Activated CD4-positive, alpha-beta T cell treated with anti-CD3 and anti-CD28 coated beads for 36 hours (primary cell): ENCODE measurements at places on chromosomes 2 and 18. TPM values are rescaled to one million over a fixed set of nuclear protein-coding genes. Genes with fewer than 3 reads are reported as not detected.

The WNT10A gene
- total RNA-seq = 6.0 TPM

The NMUR1 gene
- total RNA-seq = not detected

The CYBRD1 gene
- 0.74 TPM for total RNA-seq

The NTSR2 gene
- total RNA-seq = not detected

The CERS6 gene
- 12.9 TPM for total RNA-seq

The COLEC12 gene
- total RNA-seq = not detected

The SLC19A3 gene
- not detected for total RNA-seq

The GPR55 gene
- total RNA-seq = 3.6 TPM

The FAM161A gene
- 7.3 TPM for total RNA-seq

The OTOS gene
- total RNA-seq = not detected

The C2orf72 gene
- 2.0 TPM for total RNA-seq

The ELP2 gene
- 114 TPM for total RNA-seq

The RRM2 gene
- 469 TPM for total RNA-seq

The SLC30A3 gene
- 0.53 TPM for total RNA-seq

The RNU2-63P gene
- 8.5 TPM for total RNA-seq

The KCNG3 gene
- total RNA-seq = 0.30 TPM

DNA sequence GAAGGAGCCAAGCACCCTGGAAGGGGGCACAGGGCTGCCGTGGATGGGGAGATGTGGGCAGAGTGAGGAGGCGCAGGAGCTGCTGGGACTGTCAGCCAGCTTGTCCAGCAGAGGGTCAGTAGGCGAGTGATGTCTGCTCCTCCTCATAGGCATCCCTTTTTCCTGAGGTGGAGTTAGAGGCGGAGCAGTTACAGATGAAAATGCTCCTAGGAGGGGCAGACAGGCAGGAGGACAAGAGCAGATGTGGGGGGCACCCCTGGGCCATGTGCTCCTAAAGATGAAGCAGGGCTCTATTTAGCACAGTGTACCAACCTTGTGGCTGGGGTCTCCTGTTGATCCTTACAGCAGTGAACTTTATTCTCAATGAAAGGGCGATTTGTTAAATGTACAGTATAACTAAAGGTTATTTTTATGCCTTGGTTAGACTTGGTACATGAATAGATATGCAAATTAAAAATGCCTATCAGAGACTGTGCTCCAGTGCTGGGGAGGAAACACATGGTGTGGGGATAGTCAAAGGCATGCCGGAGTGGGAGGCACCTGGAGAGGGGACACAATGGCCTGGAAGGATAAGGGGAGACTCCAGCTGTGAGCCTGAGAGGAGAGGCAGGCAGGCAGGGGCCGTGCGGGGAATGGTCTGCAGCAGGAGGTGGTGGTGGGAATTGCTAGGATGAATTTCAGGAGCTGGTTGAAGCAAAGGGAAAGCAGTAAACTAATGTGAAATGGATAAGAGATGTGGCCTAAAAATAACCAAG, 175.3 kb downstream of the CLIP4 start:
- DNase-seq = no peak

DNA sequence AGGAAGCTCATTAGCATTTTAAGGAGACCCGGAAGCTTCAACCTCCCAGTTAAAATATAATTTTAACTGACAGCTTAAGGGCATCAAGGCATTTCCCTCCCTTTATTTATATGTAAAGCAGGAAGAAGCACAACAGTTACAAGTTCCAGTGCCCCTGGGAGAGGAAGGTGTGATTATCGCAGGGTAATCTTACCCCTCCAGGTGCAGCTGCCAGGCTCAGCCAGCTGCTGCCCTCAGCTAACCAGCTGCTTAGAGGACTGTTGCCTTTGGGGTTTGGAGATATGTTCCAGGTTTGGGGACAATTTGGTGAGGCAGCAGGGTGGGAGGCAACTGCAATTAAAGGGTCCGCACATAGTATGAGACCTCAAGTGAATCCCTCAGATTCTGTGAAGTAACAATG, 55.3 kb upstream of the SETBP1 start:
- DNase-seq = no peak

GRCh38 chr2:45409677-45410076, 201.4 kb downstream of the SRBD1 start:
- no peak for DNase-seq

GRCh38 chr2:216399621-216400020, 12.7 kb upstream of the SMARCAL1 start:
- no peak for DNase-seq

- DNase-seq = no peak
Observed at GRCh38 chr2:2765839-2766495, 434.9 kb upstream of the MYT1L start.

DNA sequence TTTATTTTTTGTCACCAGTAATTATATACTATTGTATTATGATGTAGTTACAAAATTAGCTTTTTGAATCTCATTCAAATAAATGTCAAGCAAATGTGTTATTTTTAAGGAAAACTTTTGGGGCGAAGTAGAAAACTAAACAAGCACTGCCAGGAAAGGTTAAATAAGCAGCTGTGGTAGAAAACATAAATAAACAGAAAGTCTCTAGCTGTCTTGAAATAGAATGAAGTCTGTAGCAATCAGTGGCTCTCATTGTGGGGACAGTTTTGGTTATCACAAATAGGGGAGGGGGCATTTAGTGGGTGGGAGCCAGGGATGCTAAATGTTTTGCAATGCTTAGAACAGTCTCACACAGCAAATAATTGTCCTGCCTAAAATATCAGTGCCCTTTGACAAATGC, 3.4 kb downstream of the INSIG2 start:
- DNase-seq = no peak

DNA sequence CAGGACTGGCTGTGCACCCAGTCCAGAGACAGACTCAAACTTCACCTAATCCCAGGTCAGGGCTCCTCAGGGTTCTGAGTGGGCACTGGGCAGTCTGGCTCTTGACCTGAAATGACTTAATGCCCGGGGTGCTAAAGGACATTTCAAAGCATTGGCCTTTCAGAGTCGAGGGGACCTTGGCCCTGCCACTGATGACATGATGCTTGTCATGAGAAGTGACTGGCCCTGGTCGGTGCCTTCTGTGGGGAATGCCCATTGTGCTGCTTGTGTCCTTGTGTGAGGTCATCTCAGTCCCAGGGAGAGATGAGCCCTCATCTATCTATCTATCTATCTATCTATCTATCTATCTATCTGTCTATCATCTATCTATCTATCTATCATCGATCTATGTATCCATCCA, 81.3 kb downstream of the CTAGE1 start:
- no peak for DNase-seq

DNA sequence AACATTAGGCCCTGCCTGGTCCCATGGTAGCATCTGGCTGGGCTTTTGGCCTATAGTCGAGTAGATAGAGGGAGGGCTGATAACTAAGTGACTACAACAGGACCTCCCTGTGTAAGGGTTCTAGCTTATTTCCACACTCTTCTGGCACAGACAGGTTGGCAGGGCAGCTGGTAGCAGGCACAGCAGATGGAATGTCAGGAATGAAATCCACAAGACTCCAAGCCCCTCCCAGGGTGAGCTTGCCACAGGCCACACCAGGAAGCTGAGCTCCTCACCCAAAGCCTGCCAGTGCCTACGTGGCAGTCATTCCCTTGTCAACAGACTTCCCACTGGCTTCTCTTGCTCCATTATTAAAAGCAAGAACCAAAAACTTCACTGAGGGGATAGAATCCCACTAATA, 20.7 kb upstream of the C1QL2 start:
- no peak for DNase-seq

GRCh38 chr2:149679286-149679685, 91.7 kb upstream of the MMADHC start:
- no peak for DNase-seq

GRCh38 chr2:127622561-127623387, 23.2 kb upstream of the GPR17 start:
- peak; percentile 0 for DNase-seq

- DNase-seq = no peak
Observed at GRCh38 chr2:98382739-98383138, 36.5 kb downstream of the CNGA3 start.

DNA sequence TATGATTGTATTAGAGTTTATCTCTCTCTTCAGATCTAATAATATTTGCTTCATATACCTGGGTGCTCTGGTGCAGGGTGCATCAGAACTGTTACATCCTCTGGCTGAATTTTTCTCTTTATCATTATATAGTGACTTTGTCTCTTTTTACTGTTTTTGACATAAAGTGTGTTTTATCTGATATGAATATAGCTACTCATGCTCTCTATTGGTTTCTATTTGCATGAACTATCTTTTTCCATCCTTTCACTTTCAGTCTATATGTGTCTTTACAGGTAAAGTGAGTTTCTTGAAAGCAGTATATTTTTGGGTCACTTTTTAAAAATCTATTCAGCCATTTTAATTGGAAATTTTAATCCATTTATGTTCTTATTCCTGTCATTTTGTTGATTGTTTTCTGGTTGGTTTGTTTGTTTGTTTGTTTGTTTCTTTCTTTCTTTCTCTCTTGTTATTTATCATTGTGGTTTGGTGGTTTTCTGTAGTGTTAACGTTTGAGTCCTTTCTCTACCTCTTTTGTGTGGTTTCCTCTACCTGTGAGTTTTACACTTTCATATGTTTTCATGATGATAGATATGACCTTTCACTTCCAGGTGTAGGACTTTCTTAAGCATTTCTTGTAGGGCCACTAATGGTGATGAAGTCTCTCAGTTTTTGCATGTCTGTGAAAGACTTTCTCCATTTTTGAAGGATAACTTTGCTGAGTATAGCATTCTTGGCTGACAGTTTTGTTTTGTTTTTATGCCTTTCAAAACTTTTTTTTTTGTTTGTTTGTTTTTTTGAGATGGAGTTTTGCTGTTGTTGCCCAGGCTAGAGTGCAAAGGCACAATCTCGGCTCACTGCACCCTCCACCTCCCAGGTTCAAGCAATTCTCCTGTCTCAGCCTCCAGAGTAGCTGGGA, 54.9 kb downstream of the CCNT2 start:
- DNase-seq = no peak

DNA sequence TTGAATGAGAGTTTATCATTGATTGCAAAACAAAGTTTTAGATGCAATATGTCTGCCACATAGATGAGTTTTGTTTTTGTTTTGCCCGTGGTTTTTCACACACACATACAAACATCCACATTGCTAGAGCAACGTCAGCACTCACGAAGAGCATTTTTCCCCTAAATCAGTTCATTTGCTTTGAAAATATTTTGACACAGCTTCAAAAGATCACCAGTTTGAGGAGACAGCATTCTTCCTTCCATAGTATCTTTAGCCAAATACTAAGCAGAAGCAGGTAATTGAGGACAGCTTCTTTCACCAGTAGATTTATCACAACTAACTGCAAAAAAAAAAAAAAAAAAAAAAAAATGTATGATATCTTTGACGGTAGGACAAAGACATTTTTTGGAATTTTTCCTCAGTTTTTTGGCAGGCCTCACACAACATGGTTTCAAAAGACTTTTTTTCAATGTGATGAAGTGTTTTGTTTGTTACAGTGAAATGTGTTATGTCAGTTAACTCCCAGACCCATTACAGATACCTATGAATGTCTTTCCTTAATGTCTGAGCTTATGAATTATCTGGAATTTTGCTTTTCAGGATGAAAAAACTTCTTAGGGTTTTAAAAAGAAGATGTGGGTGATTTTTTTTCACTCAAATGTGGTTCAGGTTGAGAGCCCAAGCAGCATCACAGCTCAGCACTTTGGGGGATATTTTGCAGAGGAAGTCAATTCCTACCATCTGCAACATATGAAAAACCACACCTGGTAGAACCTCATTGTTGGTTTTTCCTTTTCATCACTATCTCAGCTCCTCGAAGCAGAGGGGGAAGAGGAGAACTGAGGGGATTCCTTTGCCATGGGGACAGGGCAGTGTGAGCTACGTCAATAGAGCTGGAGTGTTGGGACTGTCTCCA, 31.6 kb downstream of the AOX1 start:
- DNase-seq = no peak

GRCh38 chr2:168380500-168380899, 75.6 kb upstream of the CERS6 start:
- DNase-seq = no peak

DNA sequence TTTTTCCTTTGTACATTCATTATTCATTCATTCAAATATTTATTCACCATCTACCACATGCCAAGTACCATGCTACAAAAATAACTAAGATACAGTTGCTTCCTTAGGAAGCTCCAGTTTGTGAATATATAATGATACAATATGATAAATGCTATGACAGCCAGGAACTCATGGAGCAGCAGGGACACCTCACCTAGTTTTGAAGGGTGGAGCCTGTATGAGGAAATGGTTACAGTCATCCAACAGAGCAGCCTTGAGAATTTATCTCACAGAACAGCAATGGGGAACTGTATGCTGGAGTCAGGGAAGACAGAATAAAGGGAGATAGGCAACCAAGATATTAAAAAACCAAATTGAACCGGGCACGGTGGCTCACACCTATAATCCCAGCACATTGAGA, 124.0 kb downstream of the OSBPL1A start:
- no peak for DNase-seq

- DNase-seq = no peak
Observed at GRCh38 chr2:28915939-28916338, 21.5 kb downstream of the WDR43 start.

- no peak for DNase-seq
Observed at GRCh38 chr2:159637240-159637639, 20.9 kb upstream of the BAZ2B start.

DNA sequence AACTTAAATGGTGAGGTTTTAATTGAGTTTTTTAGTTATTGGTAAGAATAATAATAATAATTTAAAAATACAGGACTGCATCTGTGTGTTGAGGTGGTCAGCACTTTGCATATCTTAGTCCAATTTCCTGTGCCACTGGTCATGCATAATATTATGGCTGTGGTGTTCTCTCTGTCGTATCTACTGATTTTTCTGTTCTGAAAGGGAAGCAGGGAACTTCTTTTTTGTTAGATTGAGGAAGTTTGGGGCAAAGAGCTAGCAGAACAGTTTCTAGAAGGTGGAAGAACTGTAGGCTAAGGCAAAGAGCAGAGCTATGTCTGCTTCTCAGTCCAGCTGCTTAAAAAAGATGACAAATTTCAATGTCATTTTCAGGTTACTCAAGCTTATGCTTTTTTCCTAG, 74.3 kb downstream of the XRCC5 start:
- no peak for DNase-seq

GRCh38 chr18:22272242-22272641, 102.9 kb downstream of the GATA6 start:
- DNase-seq = no peak

GRCh38 chr18:70621710-70622109, 332.9 kb downstream of the SOCS6 start:
- DNase-seq = no peak

GRCh38 chr2:10775831-10776230, 36.8 kb downstream of the PDIA6 start:
- DNase-seq = no peak

GRCh38 chr2:30336978-30337841, 105.9 kb downstream of the LBH start:
- peak; percentile 82 for DNase-seq

- no peak for DNase-seq
Observed at GRCh38 chr2:74399785-74400184, 19.7 kb upstream of the DCTN1 start.

GRCh38 chr2:145909175-145909755, 1389.3 kb upstream of the ZEB2 start:
- DNase-seq = no peak

GRCh38 chr2:206533977-206534376, 90.6 kb downstream of the ADAM23 start:
- DNase-seq = no peak

GRCh38 chr18:75211953-75212750, 1.6 kb downstream of the TSHZ1 start:
- peak; percentile 59 for DNase-seq

GRCh38 chr2:130963196-130963848, 126.6 kb downstream of the ARHGEF4 start:
- no peak for DNase-seq

GRCh38 chr2:40199771-40200170, 252.1 kb downstream of the SLC8A1 start:
- DNase-seq = no peak
